ENCODE measurements at places on chromosomes 3 and 15. TPM values are rescaled to one million over a fixed set of nuclear protein-coding genes. Genes with fewer than 3 reads are reported as not detected.
A peak's percentile ranks its signal among the peaks of the same experiment; 100 is the strongest.

DNA sequence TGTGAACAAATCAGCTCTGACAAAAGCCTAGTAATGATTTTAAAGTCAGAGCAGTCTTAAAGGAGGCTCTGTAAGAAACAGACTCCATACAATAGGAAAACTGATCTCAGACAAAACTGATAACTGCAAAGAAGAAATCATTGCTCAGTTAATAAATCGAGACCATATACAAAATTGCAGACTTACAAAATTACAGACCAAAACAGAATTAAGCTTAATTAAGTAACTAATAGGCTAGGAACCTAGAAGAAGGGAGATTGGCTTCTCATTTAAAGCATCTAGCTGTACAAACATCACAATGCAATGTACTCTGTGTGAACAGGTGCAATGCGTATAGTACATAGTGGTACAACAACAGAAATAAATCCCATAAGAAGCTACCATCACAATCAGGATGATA, 46.3 kb downstream of the ZBTB20 start:
- DNase-seq, result no peak

DNA sequence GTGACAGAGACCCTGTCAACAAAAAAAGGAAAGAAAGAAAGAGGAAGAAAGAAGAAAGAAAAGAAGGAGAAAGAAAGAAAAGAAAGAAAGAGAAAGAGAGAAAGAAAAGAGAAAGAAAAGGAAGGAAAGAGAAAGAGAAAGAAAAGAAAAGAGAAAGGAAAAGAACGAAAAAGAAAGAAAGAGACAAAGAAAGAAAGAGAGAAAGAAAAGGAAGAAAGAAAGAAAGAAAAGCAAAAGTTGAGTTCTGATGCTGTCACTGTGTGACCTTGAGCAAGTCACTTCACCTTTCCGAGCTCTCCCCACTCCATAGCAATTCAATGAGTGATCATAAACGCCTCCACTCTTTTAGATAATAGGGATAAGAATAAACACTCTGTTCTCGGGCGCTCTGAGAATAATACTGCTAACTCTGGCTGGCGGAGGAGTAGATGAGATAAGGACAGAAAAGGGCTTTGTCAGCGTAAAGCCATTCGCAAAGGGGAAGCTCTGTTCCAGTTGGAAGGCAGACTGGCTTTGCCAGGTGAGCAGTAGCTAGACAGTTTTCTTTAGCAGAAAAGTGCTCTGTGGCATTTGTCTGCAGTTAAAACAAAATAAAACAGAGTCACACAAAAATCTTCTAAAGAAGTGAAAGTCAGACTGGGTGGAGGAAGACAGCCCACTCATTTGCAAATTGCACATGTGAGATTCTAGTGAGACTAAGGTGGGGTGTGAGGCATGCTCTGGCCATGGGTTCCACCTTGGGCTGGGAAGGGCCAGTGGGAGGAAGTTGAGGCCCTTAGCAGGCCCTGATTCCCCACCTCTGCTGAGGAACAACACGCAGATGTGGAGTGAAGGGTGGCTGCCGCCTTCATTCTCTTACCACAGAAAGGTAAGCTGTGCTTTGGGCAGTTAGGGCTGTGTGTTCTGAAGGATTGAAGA, 9.6 kb upstream of the FLNB start:
- no peak for DNase-seq

DNA sequence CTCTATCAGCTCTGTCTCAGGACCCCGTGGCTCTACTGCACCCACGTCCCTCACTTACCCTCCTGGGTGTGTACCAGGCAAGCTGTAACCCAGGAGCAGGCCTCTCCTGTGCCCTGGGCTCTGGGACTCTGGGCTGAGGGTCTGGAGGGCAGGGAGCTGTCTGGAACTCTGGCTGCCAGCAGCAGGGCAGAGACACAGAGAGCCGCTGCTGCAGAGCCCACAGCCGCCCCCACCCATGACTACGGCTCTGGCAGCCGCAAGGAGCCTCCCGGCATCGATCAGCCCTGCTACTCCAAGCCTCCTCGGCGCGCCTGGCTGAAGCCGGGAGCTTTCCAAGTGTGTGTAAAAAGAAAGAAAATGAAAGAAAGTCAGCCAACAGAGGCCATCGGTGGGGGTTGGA, 103.7 kb upstream of the ATP2B2 start:
- DNase-seq, result no peak

GRCh38 chr15:78178064-78178463, 28.9 kb downstream of the IDH3A start:
- DNase-seq, result no peak

GRCh38 chr3:71355862-71356261, 227.7 kb downstream of the FOXP1 start:
- DNase-seq, result no peak

DNA sequence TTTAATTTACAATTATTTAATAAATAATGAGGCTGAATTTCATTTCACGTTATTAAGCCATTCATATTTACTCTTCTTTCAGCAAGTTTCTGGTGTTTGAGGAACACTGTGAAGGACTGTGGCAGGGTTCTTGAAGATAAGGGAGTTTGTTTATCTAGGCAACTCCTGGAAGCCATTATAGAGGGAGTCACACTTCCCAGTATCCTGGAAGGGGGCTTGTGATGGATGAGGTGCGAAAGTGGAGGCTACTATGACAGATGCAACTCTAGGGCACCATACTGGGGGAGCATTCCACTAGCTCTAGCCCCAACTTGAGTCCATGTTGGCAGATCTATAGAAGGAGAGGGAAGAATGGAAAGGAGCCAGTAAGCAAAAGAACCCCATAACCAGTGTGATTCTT, 14.4 kb downstream of the CNOT10 start:
- no peak for DNase-seq

DNA sequence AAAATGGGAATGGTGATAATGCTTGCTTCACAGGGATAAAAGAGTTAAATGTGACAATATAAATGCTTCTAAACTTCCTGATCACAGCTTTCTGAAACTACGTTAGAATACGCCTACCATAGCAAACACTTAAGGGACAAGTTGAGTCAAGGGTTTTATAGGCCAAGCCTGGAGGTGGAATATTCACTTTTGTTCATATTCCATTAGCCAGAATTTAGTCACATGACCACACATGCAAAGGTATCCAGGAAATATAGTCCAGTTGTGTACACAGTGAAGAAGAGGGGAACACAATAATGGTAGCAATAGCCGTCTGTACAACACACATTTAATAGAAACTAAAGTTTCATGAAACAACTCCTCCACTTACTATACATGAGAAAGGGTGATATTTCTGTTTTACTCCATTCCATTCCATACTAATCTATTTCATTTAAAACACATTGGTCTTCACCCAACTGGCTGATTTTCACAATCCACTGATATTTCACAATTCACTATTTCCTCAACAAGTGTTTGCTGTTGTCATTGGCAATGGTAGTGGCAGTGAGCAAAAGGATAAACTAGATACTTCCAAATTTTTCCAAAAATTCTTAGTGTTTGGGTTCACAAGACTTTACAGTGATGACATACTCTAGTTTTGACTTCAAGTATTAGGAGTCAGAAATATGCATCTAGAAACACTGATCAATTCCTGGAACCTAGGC, 270.9 kb downstream of the ERC2 start:
- no peak for DNase-seq

- no peak for DNase-seq
Measured at GRCh38 chr3:75325716-75326115, 338.4 kb upstream of the FRG2C start.

DNA sequence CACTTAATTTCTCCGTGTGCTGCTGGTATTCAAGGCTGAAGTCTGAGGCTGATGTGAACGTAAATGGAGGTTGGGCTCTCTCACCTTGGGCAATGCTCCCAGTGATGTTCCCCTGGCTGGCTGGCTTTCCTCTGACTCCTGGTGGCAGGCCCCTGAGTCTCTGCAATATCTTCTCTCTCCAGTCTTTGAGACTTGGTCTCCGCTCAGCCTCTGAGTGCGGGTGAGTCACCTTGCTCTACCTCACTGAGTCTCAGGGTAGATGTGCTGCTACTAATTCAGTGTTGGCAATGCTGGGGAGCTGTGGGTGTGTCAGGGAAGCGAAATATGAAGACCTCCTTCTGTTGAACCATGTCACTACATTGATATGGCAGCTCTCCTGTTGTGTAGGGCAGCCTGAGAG, 31.3 kb upstream of the TRIM59 start:
- DNase-seq, result no peak

DNA sequence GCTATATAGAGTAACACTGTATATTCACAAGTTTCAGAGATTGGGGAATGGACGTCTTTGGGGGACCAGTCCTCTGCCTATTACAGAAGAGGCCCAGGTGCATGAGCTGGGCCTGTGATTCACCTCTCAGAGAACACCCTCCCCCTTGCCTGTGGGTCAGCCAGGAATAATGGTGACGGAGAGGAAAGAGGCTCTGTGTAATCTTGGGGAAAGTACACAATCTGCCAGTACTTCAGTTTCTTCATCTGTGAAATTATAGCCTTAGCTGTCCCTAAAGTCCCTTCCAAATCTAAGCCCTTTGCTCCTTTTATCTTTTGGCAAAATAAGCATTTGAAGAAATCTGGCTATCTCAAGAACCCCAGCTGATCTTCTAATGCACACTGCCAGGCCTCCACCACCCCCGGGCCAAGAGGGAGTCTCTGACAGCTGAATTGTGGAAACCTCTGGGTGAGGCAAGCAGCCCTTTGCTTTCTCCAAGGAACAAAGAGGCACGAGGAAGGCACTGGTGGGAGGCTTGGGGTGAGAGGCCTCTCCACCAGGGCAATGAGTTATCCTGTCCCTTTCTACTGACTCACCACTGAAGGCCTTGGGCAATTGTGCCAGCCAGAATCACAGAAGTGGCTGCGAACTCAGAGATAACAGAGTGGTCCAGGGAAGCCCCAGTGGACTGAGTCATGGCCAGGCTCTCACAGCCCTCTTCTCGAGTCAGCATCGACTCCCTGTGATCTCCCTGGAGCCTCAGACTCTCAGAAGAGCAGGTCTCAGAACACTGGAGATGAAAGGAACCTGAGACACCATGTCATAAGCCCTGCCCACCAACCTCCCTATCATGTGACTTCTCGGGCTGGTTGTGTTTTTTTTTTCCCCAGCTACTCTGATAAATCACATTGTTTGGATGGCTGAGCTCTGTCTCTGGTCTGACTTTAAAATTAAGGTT, 31.8 kb downstream of the CCNL1 start:
- peak; percentile 82 for DNase-seq

GRCh38 chr3:3629911-3630310, 169.3 kb upstream of the LRRN1 start:
- no peak for DNase-seq

- DNase-seq, result no peak
Measured at GRCh38 chr15:97654481-97655076, 305.9 kb upstream of the ARRDC4 start.

DNA sequence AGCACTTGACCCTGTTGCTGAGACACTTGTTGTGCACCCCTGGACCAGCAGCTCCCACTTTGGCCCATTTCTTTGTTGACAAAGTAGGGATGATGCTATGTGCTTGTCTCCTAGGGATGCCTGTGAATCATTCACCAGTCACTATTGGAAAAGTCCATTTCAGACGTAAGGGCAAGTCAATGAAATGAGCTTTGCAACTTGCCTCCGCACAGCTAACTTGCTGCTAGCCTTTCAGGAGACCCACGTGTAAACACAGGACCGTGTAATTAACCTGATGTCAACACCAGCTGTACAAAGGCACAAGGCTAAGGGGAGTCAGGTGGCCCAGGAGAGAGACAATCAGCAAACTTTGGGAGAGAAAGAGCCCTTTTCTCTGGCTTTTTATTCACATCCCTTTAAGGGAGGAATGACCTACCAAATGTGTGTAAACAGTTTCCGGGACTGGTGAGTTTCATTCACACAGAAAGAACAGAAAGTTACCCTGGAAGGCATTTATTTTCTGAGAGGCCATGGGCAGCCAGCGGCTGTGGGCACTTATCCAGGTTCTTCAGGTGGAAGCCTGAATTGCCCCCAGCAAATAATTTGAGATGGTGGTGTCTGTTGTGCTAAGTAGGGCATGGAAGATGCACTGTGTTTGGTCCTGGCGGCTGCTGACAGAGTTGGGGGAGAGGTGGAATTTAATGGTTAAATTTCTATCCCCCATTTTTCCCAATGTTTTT, 54.0 kb downstream of the TIPARP start:
- no peak for DNase-seq

- no peak for DNase-seq
Measured at GRCh38 chr3:48468329-48468731, 21.8 kb downstream of the ATRIP start.

GRCh38 chr15:52185151-52185561, 6.0 kb downstream of the GNB5 start:
- no peak for DNase-seq

- no peak for DNase-seq
Measured at GRCh38 chr3:30952786-30953185, 58.3 kb upstream of the GADL1 start.

- DNase-seq, result no peak
Measured at GRCh38 chr3:47715928-47716327, 65.8 kb downstream of the SMARCC1 start.

DNA sequence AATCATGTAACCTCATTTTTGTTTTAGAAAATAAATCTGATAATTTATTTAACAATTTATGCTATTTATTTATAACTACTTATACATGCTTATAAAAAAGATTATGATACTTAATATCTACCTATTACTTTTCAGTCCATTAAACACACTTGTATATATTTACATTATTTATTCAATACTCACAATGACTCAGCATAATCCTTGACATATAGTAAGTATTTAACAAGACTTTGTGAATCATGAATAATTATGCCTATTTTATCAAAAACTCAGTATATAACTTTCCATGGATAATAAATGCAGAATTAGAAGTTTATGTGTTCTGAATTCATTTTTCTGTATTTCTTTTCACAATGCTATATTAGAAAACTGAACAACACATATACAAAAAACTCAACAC, 266.0 kb upstream of the STAC start:
- no peak for DNase-seq

- no peak for DNase-seq
Measured at GRCh38 chr3:64148955-64149653, 76.2 kb downstream of the PRICKLE2 start.

GRCh38 chr3:177550667-177551066, 353.4 kb upstream of the TBL1XR1 start:
- no peak for DNase-seq

DNA sequence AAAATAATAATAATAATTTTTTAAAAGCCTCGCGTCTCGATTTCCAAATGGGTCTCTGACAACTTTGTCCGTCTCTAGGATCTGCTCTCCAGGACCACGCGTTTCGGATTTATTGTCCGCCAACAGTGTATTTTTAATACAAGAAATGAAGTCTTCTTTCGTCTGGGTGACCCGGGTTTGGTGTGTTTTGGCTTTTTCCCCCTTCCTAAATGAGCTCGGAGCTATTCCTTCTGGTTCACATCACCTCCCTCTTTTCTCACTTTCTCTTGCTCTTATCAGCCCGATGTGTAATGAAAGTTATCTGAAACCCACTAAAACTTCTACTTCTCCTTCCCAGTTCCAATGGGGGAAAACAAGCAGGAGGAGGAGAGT, 516.7 kb downstream of the MECOM start:
- DNase-seq, result no peak

- DNase-seq, result peak; percentile 84
Measured at GRCh38 chr15:96330064-96330449, 443 bp upstream of the NR2F2 start.

GRCh38 chr3:42663581-42664437, 10.3 kb downstream of the ZBTB47 start:
- peak; percentile 65 for DNase-seq

Gene FGD5
- total RNA-seq, result 21.2 TPM

Gene FSTL1
- total RNA-seq, result 439 TPM

Gene GUCA1C
- not detected for total RNA-seq

Gene NR1I2
- not detected for total RNA-seq

Gene NEK10
- total RNA-seq, result 16.9 TPM

Gene FETUB
- not detected for total RNA-seq

Gene TMEM207
- total RNA-seq, result not detected

Gene MNS1
- total RNA-seq, result 2.9 TPM

Gene SLC28A2
- not detected for total RNA-seq

Gene TM6SF1
- 15.7 TPM for total RNA-seq

Gene UROC1
- total RNA-seq, result not detected

Gene MINDY4B
- not detected for total RNA-seq
